NCI-H2227 treated with DMSO at 0.1 percent for 48 hours (cell line): ENCODE measurements at places on chromosomes 11 and 22.

- DNase-seq, result no peak
These were observed 6.1 kb downstream of the TMEM132A start for GRCh38 chr11:60930394-60930793.

DNA sequence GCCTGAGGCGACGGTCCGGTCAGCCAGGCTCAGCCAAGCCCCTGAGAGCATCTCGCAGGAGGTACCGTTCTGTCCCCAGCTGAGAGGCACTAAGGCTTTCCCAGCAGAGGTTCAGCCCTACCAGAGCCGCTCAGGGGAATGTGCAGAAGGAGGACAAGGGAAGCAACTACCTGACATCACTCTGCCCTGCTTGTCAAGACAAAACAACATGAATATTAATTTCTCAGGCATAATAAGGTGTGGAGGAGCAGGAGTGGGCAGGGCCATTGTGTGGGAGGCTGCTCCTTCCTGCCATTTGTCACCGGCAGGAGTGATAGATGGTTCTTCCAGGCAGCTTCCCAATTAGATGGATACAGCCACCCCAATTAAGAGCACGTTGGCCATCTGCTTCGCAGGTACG is 181.4 kb downstream of the KIRREL3 start:
- DNase-seq, result no peak

DNA sequence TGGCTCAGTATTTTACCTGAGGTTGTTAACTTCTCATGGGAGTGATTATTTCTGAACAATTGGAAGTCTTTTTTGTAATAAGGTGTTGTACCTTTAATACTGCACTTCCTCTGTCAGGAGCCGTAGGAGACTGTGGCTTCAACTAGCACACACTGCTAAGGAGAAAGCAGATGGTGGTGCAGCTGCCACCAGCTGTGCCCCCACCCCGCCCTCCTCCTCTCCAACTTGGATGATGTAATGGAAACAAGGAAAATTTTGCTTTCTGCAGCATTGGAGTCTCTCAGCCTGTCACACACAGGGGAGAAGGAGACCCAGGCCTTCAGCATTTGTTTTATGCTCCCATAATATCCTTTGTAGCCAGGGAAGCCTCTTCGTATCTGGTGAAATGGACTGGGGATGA is 91.2 kb downstream of the TEAD1 start:
- DNase-seq, result peak; percentile 70

- DNase-seq, result no peak
These were observed 162.1 kb downstream of the MN1 start for GRCh38 chr22:27639248-27640086.

DNA sequence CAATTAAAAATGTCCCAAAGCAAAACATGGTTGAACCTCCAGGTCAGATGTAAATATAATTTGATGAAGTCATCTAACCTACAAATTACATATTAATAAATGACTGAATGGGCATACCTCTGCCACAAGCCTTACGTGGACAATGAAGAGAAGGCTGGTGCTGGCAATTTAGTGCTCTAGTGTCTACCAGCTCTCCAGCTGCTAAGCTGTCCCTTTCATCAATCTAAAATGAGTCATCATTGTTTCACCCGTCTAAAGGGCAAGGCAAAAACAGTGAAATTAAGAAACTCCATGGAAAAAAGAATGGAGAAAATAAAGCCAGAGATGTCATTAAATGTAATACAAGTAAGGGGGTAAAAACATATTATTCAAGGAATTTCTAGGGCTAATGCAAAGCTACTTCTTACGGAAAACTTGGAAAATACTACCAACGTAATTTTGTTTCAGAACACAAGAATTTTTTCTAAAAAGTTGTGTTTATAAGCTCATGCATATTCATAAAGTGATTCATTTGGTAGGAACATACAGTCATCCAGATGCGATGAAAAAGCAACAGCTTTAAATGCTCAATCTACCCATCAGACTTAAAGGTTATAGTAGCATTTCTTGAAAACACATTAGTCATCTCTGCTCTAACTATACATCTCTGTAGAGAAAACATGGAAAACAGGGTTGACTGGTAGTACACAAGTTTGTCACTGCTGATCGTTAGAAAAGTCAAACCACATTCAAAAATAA is 71.5 kb downstream of the SIK3 start:
- no peak for DNase-seq

- DNase-seq, result peak; percentile 14
These were observed 377.7 kb downstream of the TENM4 start for GRCh38 chr11:79062814-79063762.

DNA sequence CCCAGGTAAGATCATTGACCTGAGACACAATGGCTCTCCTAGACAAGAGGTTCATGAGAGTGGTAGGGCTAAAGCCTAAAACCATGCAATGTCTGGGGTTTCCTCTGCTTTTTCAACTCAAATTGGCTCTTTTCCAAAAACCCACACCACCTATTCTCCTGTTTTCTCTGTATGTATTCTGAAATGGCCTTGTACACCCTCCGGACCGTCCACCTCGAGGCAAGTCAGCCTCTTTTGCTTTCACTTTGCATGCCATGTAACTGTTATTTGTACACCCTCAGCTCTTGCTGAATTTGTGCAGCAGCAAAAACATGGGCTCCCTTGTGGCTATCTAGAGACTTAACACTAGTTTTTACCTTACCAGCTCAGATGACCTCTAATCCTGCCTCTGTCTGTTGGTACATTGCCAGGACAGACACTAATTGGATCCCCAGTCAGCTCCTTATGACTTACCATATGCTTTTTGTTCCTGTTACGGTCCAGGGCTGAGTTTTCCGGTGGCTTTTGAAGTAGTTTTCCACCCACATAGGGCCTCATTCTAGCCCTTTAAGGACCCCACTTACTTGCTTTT is 288.0 kb downstream of the SBF2 start:
- DNase-seq, result no peak

DNA sequence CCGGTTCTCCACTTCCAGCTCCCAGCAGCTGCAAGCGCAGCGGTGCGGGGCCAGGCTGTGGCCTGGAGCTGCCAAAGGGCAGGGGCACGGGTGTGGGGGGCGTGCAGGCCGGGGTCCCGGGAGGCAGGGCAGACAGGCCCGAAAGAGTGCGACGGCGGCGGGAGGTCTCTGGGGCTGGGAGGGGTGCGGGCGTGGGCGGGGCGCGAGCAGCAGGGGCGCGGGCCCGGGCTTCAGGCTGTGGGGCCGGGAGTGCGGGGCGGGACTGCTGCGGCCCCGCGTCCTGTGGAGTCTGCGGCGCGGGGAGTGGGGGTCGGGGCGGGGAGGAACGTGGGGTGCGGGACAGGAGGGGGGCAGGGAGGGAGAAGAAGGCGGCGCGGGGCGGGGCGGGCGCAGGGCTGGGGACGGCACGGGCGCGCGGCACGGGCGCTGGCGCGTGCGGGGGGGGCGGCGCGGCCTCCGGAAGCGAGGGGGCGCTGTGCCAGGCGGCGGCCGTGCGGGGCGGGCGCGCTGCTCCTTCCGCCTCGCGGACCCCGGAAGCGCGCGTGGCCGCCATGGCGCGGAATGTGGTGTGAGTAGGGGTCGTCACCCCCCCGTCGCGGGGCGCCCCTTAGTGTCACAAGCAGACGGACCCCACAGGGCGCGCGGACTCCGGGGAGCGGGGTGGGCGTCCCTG is at the start of gene MRPL23:
Gene MRPL23 (plus strand): TSS at position 521 of the 673 bp plus-strand sequence. CDS start 31 bp downstream, at position 552.
- DNase-seq, result no peak

DNA sequence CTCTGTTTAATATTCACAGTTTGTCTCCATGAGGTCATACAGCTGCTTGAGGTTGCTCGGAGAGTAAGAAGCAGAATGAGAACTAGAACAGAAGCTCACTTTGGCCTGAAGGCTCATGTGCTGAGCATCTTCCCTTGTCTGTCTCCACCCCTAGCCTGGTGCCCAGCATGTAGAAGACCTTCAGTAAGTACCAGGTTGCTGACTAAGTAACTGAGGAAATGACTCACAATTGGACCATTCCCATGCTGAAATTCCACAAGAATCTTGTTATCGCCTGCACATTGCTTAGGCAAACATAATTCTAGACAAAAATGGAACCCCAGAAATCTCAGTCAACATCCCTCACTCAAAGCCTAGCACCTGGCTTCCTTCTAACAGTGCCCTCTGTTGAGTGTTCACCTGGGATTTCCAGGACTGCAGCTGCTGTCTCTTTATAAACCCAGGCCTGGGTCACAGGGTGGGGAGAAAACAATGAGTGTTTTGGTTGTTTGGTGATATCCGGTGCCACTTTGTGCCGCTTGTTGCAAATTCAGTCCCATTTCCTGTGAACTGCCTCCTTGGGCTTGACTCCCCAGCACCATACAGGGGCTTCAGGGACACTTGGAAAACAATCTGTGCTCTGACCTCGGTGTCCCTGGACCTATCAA is 406.8 kb downstream of the ETS1 start:
- DNase-seq, result no peak

GRCh38 chr22:17380359-17381087 is 11.3 kb downstream of the CECR2 start:
- DNase-seq, result no peak

DNA sequence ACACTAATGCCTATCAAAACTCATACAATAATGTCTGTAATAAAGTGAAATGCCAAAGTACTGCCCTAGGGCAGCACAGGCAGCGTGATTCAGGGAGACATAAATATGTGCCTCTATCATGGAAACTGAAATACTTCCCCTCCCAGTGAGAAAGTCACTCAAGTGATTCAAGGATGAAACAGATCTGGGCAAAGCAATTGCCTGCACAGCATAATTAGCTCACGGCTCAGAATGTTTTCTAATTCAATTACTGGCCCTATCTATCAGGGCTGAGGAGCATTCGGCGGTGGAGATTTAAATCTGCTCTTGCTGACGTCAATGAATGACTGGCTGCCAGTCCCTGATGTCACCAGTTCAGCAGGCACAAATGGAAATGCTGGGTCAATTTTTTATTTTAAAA is 27.7 kb upstream of the PPP2R1B start:
- no peak for DNase-seq

DNA sequence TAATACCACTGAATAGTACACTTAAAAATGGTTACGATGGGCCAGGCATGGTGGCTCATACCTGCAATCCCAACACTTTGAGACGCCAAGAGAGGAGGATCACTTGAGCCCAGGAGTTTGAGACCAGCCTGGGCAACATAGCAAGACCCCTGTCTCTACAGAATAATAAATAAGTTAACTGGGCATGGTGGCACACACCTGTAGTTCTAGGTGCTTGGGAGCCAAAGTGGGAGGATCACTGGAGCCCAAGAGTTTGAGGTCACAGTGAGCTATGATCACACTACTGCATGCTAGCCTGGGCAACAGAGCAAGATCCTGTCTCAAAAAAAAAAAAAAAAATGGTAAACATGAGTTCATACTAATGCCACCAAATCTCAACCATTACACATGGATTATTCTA is 61.3 kb downstream of the CD6 start:
- no peak for DNase-seq

DNA sequence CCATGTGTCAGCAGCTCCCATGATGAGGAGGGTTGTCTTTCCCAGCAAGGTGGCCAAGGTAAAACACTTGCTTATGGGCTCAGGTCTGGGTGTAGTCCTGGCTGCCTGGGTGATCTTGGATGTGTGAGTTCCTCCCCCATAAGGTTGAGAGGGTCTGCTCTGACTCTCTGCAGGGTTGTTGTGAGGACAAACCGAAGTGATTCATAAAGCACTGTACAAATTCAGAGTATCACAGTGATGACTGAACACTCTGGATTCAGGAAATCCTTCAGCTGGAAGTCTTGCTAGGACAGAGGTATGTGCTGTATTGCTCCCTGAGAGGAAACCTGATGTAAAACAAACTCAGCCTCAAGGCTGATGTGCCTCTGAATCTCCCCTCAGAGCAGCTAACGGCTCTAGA is 220.9 kb upstream of the PITPNB start:
- DNase-seq, result no peak

DNA sequence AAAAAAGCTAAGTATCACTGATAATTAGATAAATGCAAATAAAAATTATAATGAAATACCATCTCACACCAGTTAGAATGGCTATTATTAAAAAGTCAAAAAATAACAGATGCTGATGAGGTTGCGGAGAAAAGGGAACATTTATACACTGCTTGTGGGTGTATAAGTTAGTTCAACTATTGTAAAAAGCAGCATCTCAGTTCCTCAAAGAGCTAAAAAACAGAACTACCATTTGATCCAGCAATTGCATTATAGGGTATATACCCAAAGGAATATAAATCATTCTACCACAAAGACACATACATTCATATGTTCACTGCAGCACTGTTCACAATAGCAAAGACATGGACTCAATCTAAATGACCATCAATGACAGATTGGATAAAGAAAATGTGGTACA is 120.3 kb upstream of the ZBED5 start:
- DNase-seq, result no peak

DNA sequence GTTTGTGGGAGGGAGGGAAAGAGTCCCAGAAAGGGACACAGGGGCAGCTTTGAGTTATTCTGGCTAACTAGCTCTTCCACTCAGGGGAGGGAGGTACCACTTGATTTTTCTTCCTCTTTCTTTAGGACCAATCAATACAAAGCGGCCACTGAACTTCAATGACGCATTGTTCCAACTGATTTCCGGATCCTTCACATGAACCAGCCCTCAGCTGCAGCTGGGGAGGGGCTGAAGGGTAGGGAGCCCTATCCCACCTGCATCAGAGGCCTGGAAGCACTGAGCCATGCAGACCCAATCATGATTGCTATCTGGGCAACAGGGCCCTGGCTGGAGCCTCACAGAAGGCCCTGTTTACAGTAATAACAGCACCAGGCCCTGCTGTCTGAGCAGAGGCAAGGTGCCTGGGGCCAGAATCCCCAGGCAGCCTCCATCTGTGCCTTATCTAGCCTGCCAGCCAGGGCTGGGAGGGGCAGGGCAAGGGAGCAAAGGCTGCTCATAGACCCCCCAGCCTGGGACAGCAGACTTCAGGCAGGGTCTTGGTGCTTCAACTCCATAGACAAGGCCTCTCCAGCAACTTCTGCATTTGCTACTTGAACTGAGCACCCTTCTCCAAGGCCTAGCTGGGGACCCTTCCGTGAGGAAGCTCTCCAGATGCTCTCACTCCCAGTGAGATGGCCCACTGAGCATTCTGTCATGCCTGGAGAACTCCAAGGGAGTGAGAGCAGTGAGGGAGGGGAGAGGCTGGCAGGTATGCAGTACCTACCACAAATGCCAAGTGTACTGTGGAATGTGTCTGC is 22.5 kb downstream of the CLPB start:
- DNase-seq, result no peak
